ENCODE measurements at places on chromosomes 5 and 9.

DNA sequence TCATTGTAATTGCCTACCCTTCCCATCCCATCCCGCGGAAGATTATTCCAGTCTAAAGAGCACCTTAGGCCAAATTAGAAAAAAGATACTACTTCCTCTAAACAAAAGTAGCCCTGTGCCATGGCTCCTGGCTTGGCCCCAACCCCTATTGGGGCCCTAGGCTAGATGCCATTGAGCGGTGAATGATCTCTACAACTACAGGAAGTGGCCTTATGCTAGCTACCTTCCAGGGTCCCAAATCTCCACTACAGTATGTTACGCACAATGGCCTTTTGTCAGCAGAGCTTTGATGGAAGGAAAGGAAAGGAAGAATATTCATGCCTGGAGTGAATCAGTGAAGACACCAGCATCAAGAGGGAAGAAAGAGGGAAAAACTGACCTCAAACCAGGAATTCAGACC lies 73.3 kb upstream of the OSMR start:
- no peak for DNase-seq

DNA sequence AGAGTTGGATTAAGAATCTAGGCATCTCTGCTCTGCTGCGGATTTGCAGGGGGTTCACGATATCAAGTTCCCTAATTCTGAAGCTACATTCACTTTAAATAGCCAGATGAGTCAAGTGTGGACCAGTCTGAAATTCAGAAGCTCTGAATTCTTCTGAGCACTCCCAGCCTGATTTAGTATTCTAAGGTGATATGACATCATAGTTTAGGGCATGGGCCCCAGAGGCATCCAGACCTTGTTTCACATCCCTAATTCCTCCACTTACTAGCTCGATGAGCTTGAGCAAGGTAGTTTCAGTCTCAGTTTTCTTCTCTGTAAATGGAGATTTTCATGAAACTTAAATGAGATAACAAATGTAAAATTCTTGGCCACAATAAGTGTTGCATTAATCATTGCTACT lies 65.2 kb downstream of the TMEM167A start:
- no peak for DNase-seq

- no peak for DNase-seq
Observed at GRCh38 chr9:124698265-124698664, 72.8 kb downstream of the NR6A1 start.

GRCh38 chr9:83707518-83707767 lies 315 bp downstream of the UBQLN1 start:
- peak; percentile 68 for DNase-seq

DNA sequence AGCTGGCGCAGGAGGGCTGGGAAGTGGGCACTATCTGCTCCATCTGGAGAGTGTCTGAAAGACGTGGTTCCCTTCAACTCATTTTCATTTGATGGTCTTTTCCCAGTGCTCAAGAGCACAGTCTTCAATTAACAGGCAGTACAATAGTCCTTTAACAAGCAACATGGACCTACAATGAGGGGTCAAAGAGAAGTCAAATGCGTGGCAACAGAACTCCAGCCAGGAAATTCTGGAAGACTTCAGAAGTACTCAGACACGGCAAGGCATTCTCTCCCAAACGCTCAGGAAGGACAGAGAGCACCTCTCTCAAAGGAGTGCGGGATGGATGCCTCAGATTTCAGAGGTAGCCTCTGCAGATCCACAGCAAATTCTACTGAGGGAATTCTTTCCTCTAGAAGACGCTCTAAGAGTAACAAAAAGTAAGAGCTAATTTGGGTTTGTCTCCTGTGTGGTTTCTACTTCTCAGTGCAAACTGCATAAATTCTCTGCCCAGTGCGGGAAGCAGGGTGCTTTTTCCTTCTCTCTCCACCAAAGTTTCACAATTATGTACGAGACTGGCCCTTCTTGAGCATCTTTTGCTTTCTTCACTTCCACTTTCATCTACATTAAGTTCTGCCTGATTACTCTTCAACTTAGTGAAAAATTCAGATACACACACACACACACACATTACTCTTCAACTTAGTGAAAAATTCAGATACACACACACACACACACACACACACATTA lies 56.4 kb downstream of the LHFPL2 start:
- DNase-seq, result no peak

DNA sequence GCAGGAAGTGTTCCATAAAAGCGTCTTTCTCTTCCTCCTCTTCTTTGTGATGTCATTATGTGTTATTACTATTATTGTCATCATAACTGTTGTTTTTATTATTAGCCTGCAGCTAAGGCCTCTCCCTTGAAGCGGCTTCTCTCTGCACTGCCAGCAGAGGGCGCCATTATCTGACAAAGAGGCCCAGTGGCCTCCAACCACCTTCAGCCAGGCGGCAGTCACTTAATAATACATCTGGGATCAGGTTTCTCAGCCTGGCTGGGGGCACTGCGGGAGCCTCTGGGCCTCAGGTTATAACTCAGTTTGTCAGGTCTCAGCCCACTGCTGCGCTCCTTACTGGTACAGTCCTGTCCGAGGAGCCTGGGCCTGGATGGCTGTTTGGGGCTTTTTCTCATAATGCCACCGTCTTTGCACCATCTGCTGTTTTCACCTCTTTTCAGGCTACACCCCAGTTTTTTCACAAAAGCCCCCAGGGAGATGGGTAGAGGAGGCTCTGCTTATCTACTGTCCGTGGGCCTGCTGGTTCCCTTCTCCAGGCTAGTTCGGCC lies 281.9 kb downstream of the NSG2 start:
- peak; percentile 14 for DNase-seq

GRCh38 chr9:70474413-70474812 lies 60.0 kb upstream of the KLF9 start:
- no peak for DNase-seq

GRCh38 chr5:173055722-173055982 lies 500 bp upstream of the CREBRF start:
- DNase-seq, result peak; percentile 15

GRCh38 chr5:124554746-124555578 lies 191.5 kb downstream of the ZNF608 start:
- no peak for DNase-seq

DNA sequence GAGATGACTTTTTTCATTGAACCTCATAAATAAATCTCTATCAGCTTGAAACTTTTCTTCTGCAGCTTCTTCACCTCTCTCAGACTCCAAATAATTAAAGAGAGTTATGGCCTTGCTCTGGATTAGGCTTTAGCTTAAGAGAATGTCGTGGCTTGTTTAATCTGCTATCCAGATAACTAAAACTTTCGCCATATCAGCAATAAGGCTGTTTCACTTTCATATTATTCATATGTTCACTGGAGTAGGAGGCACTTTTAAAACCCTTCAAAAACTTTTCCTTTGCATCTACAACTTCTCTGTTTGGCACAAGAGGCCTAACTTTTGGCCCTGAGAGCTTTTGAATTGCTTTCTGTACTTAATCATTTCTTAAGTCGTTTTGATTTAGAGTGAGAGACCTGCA lies 386.9 kb upstream of the FAM174A start:
- no peak for DNase-seq

DNA sequence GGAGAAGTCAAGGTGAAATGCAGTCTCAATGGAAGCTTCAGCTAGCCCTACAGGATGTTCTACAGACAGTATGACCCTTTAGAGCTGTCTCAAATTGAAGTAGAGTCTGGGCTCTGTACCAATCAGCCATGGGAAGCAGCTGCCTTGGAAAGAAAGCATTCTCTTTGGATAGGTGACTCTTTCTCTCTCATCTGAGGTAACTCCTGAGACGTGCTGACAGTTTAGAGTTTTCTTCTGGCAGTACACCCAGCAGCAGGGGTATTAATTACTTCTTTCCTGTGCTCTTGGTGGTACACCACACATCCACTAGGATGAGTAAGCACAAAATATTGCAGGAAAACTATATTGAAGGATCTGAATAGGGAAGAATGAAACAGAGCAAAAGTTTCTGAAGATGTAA lies 329.6 kb upstream of the RGMB start:
- no peak for DNase-seq

- no peak for DNase-seq
Observed at GRCh38 chr5:127551410-127552041, 34.1 kb downstream of the PRRC1 start.

GRCh38 chr9:64066736-64067368 lies 1218.2 kb downstream of the FOXD4L5 start:
- DNase-seq, result no peak

DNA sequence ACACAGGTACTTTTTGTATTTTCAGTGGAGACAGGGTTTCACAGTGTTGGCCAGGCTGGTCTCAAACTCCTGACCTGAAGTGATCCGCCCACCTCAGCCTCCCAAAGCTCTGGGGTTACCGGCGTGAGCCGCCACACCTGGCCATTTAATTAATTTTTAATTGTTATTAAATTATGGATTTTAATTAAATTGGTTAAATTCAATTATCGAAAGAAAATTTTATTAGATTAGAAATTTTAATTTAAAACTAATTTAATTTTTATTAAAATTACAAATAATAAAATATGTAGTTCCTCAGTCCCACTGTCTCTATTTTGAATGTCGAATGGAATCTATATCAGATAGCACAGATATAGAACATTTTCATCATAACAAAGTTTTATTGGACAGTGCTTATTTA lies 416.5 kb downstream of the GABRG2 start:
- no peak for DNase-seq

GRCh38 chr9:94014920-94015319 lies 59.8 kb upstream of the BARX1 start:
- DNase-seq, result no peak

DNA sequence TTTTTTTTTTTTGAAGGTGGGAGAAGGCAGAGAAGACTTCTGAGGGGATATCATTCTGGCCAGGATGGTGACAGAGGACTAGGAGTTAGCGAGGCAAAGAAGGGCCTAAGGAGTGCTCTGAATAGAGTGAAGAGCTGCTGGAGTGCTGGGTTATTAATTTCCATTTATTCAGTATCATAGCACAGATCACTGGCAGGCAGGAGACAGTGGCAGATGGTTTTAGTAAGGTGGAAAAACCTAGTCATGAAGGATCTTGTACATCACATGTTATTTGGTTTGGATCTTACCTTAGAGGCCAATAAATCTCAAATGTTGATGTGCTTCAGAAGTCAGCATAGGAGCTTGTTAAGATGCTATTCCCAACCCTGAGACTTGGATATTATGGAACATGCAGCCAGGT lies 165.5 kb downstream of the TTLL11 start:
- no peak for DNase-seq

DNA sequence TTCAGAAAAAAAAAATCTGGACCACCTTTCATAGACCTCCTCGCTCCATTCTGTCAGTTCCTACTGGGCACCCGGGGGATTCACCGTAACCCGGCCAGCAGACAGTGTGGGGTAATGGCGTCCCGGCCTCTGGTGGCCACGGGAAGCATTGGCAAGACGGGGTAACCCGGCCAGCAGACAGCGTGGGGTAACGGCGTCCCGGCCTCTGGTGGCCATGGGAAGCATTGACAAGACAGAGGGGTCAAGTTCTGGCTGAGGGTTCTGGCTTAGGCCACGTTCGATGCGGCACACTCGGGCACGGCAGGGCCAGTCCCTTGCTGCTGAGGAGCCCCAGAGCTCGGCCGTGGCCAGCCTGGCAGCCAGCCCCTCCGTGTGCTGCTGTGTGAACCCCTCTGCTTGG lies 116.2 kb upstream of the RAPGEF1 start:
- DNase-seq, result no peak

DNA sequence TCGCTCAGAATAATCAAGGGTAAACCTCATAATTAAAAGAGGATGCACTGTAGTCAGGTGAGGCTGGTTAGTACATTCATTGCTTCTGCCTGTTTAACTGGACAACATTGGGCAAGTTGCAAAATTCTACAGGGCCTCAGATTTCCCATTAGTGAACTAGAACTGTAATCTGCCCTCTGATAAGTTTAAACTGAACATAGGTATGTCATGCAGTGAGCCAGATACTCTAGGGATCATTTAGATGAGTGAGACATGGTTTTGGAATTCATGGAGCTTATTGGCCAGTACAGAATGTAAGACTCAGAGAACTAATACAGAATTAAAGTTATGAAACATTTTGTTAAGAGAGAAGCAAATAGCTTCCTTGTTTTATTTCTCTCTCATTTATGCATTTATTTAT lies 35.9 kb downstream of the RNF44 start:
- no peak for DNase-seq

- no peak for DNase-seq
Observed at GRCh38 chr9:20357037-20357432, 265.3 kb downstream of the MLLT3 start.

DNA sequence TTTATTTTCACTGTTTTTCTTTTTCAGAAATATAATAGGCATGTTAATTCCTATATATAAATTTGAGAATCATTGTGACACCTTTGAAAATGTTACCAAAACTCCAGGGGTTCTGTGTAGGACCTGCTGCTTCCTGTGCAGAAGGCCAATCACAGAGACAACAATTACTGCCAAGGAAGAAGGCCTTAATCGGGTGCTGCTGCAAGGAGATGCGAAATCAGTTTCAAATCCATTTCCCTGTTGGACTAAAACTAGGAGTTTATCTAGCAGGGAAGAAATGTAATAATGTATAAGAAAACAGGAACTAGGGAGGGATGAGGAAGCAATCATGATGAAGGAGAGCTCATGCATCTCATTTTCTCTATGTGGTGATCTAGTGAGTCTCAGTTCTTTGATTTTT lies 209.7 kb upstream of the NUDT12 start:
- DNase-seq, result no peak

DNA sequence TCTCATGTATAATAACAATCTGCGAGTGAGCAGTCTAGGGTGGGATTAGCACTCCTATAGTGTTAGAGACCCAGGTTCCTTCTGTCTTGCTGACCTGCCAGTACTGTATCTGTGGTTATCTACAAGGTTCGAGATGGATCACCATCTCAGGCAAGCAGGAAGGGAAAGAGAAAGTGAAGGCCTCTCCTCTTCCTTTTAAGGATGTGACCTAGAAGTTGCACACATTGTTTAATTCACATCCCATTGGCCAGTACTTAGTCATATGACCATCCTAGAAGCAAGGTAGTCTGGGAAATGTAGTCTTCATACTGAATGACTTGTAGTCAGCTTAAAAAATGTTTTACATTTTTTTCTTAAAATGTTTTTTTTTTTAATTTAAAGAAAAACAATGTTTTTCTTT lies 168.6 kb downstream of the CARTPT start:
- no peak for DNase-seq

- no peak for DNase-seq
Observed at GRCh38 chr9:2465921-2466460, 155.6 kb upstream of the VLDLR start.

DNA sequence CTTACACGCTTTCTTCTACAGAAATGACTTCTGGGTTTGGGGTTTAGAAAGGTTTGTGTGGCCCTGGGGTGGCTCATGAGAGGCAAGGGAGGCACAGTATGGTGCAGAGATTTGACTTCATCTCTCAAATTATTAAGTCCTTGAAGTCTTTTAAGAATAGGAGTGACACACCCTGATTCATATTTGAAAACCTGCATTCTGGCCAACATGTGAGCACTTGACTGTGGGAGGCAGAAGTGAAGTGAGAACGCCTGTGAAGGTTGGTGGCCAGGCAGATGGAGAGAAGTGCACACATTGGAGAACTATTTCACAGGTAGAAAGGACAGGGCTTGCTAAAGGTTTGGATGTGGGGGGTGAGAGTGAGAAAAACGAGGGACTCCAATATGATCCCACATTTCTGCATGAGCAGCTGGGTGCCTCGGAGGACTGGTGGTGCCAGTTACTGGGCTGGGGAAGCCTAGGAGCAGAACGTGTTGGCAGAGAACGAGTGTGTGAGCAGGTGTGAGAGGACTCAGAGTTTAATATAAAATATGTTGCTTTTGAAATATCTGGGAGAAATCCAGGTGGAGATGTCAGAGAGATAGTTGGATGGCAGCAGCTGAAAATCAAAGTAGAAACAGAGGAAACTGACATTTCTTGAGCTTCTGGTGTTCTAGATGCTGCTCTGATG lies 240.0 kb upstream of the ADAMTSL1 start:
- no peak for DNase-seq

GRCh38 chr5:160298189-160298588 lies 14.2 kb downstream of the CCNJL start:
- DNase-seq, result no peak

Data from activated CD4-positive, alpha-beta T cell treated with anti-CD3 and anti-CD28 coated beads for 4 hours (primary cell).